Activated T-cell treated with anti-CD3 and anti-CD28 coated beads, Interleukin-2, amount 50 U/mL, for 72 hours (primary cell): ENCODE measurements at places on chromosomes 7 and 10.

- no peak for DNase-seq
Observed at GRCh38 chr10:36506697-36507496, 618.5 kb upstream of the ANKRD30A start.

- DNase-seq: peak; percentile 90
Observed at GRCh38 chr10:101779544-101780186, 3.6 kb downstream of the NPM3 start.

DNA sequence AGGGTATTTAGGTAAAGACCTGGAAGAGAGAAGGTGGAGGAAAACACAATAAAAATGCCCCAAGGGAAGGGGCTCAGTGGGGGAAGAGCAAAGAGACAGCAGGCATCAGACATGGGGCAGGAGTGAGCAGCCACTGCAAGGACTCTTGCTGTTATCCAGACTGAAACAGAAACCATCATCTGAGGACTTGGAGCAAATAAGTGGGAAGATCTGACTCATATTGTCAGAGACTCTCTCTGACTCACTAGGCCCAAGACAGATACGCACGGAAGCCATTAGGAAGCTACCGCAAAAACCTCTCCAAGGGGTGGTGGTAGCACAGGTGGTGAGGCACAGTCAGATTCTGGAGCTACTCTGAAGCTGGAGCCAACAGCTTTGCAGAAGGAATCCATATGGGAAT, 110.7 kb downstream of the RNF32 start:
- DNase-seq: peak; percentile 64

DNA sequence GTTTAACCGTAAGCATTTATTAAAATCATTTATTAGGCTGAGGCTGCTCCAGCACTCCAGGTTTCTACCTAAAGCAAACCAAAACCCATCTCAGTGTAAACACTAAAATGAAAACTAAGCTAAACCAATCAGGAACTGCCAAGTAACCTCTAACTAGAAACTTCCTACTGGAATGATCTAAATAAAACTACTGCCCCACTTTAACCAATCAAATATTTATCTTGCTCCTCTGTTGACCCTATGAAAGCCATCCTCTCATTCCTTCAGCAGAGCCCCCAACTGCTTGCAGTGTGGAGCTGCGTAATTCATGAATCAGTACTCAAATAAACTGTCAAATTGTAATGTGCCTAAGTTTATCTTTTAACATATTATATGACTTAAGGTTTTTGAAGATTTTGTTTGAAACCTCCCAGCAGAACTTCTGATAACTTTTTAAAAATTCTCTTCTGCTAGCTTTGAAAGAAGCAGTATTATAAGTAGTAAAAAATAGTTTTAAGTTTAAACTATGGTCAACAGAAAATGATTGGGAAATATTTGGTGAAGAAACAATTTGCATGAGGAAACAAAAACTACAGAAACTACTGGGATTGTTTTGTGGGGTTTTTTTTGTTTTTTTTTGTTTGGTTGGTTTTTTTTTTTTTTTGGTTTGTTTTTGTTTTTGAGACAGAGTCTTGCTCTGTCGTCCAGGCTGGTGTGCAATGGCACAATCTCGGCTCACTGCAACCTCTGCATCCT, 47.4 kb downstream of the GPR37 start:
- DNase-seq: no peak

DNA sequence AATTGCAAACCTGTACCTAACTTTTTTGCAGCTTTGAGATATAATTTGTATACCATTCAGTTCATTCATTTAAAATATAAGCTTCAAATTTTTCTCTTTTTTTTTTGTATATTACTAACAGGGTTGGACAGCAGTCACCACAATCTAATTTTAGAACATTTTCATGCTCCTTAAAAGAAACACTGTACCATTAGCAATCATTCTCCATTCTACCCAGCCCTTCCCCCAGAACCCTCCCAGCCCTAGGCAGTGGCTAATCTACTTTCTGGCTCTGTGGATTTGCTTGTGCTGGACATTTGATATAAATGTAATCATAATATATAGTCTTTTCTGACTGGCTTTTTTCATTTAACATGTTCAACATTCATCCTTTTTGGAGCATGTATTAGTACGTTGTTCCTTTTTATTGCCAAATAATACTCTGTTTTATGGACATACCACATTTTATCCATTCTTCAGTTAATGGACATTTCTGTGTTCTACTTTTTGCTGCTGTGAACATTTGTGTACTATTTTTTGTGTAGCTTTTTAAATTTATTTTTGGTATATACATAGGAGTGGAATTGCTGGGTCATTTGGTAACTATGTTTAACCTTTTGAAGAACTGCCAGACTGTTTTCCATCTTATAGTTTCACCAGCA, 40.9 kb upstream of the ST7 start:
- DNase-seq: no peak

DNA sequence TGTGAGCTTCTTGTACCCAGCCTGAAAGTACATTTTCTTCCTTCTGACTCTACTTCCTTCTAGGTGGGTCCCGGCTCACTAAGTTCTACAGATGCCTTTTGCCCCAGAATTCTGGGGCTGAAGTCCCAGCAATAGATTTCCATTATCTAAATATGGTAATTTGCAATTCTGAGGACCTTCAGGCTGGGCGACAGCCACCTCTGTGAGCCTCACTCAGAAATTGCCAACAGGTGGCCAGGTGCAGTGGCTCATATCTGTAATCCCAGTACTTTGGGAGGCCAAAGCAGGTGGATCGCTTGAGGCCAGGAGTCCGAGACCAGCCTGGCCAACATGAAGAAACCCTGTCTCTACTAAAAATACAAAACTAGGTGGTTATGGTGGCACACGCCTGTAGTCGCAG, 23.7 kb downstream of the CREM start:
- no peak for DNase-seq

- no peak for DNase-seq
Observed at GRCh38 chr7:101536232-101536631, 92.9 kb downstream of the MYL10 start.

GRCh38 chr10:10010397-10010796, 1007.3 kb upstream of the CELF2 start:
- DNase-seq: no peak
